ENCODE measurements at places on chromosomes 2 and 18.

- peak; percentile 43 for DNase-seq
Measured at GRCh38 chr2:53740170-53740569, 27.4 kb upstream of the CHAC2 start.

DNA sequence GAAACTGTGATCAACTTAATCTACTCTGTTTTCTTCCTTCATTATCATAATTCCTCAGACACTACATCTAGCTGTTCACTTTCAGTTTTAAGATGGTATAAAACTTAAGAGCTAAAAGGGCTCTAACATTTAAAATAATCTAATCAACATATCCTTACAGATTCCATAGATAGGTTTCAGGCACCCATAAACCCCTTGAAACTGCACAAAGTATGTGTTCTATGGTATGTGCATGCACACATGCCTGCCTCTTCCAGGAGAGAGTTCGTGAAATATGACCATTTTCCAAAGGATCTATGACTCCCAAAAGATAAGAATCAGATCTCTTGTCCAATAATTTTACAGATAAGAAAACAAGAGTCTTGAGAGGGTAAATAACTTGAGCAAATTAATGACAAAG, 59.4 kb downstream of the CUL3 start:
- no peak for DNase-seq

DNA sequence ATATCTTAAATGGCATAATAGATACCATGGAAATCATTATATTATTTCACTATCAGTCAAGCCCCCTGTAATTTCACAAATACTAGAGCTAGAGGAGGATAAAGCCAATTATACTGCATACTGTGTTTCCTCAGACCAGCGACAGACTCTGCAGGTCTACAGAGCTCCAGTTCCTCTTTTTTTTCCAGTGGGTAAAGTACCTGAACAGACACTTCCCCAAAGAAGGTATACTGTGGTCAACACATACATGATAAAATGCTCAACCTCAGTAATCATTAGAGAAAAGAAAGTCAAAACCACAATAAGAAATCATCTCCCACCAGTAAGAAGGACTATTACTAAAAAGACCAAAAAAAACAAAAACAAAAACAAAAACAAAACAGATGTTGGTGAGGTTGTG, 44.6 kb downstream of the SCN7A start:
- no peak for DNase-seq

GRCh38 chr2:11805920-11806319, 59.5 kb downstream of the LPIN1 start:
- no peak for DNase-seq

DNA sequence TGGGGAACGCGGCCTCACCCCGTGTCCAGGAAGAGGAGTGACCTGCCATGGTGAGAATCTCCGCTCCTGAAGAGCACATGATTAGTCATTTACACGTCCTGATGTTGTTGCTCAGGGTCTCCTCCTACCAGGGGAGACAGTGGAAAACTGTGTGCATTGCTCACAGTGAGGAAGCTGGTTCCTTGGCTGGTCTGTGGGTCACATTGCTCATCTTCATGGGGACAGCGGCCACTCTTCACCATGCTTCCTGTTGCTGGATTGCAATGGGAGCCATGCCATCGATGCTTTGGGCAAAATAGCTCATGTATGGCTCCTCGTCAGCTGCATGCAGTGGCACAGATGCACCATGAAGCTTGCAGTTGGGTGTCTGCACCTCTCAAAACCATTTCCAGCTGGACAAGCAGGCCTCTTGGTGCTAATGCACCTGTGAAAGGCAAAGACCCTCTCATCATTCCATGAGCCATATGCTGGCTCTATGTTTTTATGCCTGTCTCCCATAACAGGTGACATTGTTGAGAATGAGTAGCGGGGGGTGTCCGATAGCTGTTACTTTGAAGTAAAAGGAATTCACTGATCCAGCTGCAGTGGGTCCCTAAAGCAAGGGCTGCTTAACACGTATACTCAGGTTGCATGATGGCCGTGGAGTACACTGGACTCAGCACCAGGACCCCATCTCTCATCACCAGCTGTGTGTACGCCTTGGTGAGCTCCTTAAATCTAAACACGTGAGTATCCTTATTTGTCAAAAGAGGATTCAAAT, 135.0 kb upstream of the ALKAL2 start:
- DNase-seq = no peak

DNA sequence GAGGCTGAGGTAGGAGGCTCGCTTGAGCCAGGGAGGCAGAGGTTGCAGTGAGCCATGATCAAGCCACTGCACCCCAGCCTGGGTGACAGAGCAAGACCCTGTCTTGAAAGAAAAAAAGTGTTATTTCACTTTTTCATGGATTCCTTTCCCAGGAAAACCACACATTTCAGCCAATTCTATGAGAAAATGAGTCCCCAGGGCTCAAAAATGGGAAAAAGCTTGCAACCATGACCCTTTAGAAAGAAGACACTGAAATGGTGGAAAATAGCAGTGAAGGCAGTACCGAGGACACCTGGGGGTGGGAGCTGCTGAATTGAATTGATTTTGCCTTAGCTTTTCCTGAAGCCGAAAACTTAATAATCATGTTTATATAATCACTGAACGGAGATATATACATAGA, 284.2 kb upstream of the HDAC4 start:
- DNase-seq = no peak

DNA sequence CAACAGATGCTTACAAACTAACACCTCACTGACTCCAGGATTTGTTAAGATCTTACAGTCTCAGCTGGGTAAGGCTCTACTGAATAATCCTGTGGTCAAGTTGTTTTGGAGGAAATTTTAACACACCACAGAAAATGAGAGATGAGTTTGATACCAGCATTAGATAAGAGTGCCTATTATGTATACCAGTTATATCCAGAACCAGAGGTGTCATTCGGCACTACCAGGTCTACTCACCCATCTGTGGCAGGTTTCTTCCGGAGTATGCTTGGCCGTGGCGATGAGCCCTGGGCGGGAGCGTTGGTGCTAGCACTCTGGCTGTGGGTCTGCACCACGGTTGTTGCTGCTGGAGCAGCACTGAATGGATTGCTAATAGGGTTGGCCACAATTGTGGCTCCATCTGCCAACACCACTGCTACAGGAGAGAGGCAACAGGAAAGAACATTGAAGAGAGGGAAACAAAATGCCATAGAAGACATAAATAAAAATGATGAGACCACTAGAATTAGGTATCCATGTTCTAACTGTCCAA, 41.2 kb downstream of the SAP130 start:
- DNase-seq = no peak

DNA sequence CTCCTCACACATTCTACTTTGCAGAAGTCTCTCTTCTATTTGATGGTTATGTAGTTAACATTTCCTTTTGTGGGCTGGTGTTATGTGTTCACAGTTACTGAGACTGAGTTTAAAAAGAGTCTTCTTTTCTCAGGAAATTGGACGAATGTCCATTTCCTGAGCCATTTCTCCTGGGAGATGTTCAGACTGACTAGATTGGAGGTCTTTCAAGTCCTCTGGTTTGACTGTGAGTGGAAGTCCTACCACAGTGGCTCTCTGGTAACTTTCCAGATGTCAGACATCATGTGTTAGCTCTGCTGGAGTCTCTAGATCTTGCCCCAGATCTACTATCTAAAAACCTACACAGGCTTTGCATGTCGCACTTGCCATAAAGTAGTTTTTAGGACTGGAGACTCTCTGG, 116.0 kb downstream of the GALR1 start:
- no peak for DNase-seq

DNA sequence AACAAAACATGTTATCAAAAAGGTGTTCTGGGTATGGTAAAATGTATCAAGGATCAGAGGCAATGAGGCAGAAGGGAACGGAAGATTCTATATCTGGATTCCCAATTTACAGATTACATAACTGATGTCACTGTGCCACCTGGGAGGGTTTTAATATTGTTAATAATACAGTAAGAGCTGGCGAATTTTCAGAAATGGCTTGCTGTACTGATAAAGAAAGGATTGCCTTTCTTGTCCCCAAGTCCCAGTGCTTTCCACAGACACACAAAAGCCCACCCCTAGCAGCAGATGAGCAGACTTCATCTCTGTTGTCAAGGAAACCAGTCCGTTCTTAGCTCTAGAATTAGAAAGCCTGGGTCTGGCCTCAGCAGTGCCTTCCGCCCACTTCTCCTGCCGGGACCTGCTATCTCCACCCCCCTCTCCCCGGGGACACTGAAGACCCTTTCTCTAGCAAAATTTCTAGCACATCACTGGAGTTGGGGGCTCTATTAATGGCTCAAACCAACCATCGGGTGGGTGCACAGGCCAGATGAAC, 34.3 kb downstream of the ADD2 start:
- peak; percentile 9 for DNase-seq

DNA sequence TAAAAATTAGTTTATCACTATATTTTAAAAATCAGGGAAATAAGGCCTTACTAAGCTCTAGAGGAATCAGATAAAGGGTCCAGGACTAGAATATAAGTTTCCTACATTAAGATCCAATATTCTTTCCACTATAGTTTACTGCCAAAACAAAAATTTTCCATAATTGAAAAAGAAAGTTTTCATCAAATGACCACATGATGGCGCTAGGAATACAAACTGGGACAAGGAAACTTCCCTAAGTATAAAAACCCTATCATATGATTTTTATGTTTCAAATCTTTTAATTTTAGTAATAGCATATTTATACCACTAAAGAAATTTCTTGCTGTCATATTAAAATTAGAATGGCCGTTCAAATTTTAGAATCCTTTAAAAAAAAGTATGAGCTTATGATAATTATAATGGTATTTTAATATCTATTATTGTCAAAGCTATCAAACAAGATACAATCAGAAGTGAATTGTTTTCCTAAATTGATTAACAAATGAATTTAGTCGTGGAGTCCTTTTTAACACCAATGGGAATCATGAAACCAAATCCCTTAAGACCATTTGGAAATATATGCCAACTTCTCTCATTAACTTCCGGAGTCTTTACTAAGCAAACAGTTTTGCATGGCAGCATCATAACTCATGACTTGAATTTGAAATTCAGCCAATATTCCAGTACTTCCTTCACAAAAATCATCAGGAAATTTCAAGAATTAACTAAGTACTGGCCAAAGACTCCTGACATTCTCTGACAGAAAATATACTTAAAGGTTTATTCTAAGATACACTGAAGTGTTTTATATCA, 70.3 kb downstream of the SCN1A start:
- DNase-seq = peak; percentile 38

DNA sequence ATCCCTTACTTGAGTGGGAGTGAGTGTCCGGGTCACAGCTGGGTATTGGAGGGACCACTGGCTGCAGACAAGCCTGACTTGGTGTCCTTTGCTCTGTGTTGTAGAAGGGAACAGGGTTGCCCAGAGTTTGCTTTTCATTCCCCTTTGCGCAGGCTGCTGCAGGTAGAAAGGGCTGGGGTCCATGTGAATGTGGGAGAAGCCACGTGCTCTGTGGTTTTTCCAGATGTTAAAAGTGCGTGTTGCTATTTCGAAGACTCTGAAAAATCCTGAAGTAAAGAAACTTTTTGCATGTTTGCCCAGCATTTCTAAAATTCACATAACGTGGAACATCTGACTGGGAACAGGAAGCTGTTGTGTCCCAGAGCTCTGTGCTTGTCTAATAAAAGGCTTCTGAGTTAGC, 28.8 kb downstream of the GLI2 start:
- no peak for DNase-seq

DNA sequence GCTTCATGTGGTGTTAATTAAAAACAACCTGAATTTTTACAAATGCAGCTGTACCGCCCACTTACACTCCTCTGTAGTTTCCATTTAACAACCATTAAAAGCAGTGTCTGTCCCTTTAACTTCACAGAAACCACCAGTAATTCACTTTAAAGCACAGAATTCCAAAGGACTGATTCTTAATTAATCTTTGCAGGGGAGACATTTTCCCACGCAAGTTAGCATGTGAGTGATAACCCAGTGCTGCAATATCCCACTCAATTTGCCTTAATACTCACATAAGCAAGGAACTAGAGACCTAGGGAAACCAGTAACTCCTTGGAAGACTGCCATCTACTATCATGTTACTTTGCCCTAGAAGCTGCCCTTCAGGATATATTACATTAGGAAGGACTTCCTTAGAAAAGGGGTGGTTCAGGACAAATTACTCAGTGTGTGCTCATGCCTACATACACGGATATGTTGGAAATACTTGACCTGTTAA, 102.3 kb downstream of the OSR1 start:
- no peak for DNase-seq

DNA sequence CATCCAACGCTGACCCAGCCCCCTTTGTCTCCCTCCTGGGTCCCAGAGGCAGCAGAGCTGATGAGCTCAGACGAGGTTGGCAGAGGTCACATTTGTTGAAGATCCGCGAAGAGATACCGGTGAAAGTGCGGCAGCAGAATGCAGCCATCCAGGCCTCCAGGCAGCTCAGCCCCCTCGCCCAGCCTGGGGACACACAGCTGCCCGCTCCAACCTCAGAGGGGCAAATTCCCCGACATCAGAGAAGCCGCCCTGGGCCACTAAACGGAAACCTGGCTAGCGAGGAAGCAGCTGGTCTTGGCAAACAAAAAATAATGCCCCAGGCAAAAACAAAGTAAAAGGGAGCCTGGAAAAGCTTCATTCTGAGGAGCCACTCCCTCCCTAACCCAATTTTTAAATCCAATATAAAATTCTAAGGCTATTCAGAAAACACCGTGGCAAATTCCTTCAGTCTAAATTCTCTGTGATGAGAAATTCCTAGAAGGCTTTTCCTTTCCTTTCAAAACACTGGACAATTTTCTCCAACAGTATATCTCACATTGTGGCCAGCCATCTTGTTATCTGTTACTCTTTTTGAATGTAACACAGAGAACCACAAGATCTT, 262.4 kb downstream of the SS18 start:
- no peak for DNase-seq

DNA sequence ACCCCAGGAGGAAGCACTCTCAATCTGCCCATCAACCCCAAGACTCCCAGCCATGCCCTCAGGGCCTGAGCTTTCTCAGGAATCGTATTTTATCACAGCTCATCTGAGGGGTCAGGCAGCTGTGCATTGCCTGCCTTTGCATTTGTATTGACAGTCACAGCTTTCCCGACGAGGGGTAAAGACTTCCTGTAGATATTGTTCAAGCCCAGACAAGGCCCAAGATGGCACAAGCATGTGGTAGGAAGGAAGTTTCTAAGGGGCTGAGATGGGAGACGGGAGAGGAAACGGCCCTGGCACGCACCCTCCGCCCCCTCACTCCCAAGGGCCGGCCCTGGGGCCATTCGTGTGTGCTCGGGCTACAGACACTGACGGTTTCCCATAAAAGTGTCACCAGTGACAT, 34.2 kb upstream of the PRLH start:
- DNase-seq = no peak

DNA sequence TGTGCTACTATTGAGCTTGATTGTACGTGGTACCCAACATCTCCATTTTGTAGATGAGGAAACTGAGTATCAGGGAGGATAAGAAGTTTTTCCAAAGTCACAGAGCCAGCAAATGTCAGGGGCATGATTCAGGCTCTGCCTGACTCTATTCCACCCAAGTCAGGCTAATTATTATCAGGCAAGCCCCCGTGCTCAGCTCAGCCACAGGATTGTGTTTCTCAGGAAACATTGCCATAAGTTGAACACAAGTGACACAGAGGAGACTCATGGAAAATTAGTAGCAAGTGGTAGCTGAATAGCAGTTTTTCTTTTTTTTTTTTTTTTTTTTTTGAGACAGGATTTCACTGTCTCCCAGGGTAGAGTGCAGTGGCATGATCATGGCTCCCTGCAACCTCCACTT, 260.5 kb downstream of the C1D start:
- no peak for DNase-seq

GRCh38 chr2:191404568-191404991, 159.4 kb downstream of the MYO1B start:
- no peak for DNase-seq

- DNase-seq = no peak
Measured at GRCh38 chr2:197867624-197868023, 63.2 kb downstream of the PLCL1 start.

Measured in muscle of back (tissue), 13 donors.